Activated T-helper 1 cell treated with Interleukin-2 at 50 U/mL for 16 hours (primary cell): ENCODE measurements at places on chromosomes 7 and 10.

DNA sequence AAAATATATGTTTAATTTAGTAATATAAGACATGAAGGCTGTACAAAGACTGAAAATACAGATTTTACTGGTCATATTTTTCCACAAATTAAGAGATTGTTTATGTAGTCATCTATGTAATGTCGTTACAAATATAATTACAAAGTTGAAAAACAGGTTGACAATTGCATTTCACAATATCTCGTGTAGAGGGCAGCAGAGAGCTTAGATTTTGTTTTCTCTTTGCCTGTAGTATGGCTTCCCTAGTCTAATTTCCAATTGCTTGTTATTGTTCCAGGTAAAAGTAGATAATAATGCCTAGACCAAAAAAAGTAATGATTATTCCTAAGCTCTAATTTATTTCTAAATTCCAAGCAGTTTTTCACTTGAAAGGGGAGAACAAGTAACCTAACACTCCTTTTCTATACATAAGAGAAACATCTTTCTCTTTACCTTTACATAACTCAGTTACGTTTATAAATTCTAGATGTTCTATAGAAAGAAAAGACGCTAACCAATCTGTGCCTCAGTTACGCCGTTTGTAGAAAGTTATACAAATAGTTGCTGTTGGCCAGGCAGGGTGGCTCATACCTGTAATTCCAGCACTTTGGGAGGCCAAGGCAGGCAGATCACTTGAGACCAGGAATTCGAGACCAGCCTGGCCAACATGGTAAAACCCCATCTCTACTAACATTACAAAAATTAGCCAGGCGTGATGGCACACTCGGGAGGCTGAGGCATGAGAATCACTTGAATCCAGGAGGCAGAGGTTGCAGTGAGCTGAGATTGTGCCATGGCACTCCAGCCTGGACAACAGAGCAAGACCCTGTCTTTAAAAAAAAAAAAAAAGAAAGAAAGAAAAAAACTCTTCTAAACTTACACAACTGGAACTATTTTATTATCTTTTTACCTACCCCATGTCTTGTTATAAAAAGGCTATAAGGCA, 30.0 kb downstream of the NET1 start:
- DNase-seq, result no peak

- no peak for DNase-seq
Observed at GRCh38 chr10:68559841-68560185, 324 bp upstream of the TET1 start.

GRCh38 chr10:63197344-63198092, 64.4 kb downstream of the NRBF2 start:
- no peak for DNase-seq

GRCh38 chr10:44923611-44924010, 12.5 kb downstream of the TMEM72 start:
- no peak for DNase-seq

DNA sequence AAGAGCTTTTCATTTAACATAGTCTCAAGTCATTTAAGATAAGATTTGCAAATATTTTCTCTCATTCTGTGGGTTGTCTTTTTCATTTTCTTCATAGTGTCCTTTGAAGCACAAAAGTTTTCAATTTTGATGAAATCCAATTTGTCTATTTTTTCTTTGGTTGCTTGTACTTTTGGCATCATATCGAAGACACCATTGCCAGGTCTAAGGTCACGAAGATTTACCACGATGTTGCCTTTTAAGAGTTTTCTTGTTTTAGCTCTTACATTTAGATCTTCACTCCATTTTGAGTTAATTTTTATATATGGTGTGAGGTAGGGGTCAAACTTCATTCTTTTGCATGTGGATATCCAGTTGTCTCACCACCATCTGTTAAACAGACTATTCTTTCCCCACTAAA, 34.7 kb downstream of the TMEM270 start:
- DNase-seq, result no peak

DNA sequence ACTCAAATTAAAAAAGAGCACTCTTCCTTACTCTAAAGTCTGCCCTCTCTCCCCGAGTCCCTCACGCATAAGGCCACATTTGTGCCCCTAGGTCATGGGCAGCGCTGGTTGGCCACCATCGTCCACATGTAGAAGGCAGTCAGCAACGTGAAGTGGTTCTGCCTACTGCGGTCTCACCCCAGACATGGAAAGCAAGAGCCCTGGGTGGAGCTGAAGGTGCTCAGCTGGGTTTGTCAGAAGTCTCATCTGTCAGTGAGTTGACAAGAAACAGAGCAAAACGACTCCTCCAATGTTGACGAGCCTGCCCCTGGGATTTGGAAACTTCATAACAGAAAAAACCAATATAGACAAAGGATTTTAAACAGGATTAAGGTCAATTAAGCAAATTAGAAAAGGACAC, 192.3 kb upstream of the PRSS58 start:
- DNase-seq, result no peak

DNA sequence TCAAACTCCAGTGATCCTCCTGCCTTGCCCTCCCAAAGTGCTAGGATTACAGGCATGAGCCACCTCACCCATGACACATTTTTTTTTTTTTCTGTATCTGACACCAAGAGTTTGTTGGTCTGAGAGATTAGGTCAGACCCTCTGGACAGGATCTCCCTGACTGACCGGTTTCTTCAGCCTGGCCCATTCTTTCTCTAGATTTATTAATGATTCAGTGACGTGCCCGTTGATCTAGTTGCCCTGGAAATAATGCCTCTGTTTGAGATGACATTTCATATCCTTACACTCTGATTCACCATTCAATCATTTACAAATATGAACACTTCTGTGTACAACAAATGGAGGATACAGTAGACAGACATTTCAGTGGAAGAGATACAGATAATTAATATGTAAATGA, 1.4 kb upstream of the ZNF212 start:
- DNase-seq, result no peak

DNA sequence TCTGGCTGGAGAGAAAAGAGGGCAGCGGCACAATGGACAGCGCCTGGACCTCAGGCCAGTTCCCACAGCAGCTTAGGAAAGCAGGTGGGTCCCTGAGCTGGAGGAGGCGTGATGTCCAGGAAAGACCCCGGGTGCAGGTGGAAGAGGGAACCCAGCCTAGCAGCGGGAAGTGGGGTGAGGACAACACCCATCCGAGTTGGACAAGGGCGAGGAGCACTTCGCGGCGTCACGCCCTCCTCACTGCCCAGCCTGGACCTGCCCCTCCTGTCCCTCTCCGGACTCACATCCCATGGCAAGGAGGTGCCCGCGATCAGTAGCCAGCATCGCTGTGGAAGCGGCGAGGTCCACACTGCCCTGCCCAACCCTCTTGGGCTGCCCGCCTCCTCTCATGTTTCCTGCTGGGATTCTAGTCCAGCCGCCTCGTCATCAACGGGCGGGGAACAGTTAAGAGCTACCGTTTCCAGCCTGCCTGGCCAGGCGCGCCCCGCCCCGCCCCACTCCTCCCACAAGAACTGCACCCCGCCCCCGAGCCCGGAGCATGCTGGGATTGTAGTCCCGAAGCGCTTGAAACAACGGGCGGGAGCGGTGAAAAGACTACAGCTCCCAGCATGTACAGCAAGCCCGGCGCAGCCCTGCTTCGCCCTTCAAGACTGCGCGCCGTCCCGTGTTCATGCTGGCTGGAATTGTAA, 930.6 kb upstream of the ZNF722 start:
- no peak for DNase-seq

DNA sequence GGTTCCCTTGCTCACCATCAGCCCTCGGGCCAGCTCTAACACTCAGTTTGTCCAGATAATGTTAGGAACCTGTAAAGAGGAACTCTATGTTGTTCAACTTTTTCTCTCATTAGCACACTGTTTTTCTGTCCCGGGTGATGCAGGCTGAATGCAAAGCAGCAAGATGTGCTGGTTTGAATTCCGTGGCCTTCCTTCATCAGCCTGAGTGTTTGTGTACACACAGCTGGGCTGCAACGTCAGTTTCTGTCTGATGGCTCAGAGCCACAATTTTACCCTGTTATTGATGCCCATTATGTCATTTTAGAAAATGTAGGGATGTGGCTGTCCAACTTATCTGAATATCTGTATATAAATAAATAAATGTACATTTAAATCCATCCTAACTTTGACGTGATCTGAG, 152.0 kb downstream of the PLPP4 start:
- DNase-seq, result no peak

- no peak for DNase-seq
Observed at GRCh38 chr7:38525857-38526256, 105.3 kb downstream of the AMPH start.

GRCh38 chr10:108515821-108516220, 1351.3 kb upstream of the SORCS1 start:
- no peak for DNase-seq

DNA sequence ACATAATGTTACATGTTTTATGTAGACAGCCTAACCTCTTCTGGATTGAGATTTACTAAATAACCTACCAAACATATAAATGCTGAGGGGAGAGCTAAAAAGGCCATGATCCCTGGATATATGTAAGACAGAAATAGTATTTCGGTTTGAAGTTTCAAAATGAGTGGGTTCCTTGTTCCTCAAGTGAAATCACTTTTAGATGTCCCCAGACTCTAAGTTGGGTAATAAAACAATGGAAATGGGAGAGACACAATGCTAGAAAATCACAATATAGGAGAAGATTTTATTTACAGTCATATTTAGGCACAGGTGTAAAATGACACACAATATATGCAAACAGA, 56.5 kb downstream of the SHTN1 start:
- DNase-seq, result no peak

DNA sequence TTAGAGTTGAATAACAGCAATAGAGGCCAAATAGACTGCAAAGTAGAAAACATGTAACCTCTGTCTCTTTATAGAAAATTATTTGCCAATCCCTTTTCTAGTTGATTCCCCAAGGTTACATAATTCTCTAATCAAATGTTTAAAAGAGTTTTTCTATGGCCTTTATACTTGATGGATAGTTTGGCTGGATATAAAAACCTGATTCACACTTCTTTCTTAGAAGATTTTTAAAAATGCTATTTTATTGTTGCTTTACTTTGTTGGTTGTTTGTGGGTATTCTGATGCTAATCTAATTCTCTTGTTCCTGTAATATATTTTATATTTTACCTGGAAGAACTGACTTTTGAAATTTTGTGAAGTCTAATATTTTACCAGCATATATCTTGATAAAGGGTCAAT, 331.1 kb upstream of the MTPN start:
- no peak for DNase-seq

DNA sequence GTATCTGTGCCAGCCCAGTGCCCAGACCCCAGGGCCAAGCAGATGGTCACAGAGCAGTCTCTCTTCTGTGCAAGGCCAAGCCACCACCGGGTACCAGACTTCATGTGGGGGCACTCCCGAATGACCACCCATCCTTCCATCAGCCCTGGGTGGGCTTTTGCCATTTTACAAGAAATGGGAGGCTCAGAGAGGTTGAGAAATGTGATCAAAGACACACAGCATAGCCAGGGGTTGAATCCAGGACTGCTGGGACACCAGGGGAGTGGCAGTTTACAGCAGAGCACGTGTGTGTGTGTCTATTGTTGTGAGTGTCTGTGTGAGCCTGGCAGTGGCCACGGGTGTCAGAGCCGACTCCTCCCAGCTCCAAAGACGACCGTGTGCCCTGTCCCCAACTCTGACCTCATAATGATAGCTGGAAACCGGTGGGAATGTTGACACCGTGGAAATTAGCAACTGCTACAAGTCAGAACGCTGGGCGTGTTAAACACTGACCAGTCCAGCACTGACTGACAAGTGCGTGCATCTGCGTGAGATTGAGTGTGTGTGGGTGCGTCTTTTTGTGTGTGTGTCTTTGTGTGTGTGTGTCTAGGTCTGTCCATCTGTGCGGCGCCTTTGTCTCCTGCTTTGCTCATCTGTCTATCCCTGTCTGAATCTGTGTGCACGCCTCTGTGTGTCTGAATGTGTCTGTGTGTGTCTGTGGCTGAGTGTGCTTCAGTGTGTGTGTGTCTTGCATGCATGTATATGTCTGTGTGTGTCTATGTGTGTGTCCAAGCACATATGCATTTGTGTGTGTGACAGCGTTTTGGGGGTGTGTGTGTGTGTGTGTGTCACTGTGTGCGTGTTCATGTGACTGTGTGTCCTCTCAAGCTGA, 17.2 kb upstream of the SLC29A4 start:
- DNase-seq, result no peak

DNA sequence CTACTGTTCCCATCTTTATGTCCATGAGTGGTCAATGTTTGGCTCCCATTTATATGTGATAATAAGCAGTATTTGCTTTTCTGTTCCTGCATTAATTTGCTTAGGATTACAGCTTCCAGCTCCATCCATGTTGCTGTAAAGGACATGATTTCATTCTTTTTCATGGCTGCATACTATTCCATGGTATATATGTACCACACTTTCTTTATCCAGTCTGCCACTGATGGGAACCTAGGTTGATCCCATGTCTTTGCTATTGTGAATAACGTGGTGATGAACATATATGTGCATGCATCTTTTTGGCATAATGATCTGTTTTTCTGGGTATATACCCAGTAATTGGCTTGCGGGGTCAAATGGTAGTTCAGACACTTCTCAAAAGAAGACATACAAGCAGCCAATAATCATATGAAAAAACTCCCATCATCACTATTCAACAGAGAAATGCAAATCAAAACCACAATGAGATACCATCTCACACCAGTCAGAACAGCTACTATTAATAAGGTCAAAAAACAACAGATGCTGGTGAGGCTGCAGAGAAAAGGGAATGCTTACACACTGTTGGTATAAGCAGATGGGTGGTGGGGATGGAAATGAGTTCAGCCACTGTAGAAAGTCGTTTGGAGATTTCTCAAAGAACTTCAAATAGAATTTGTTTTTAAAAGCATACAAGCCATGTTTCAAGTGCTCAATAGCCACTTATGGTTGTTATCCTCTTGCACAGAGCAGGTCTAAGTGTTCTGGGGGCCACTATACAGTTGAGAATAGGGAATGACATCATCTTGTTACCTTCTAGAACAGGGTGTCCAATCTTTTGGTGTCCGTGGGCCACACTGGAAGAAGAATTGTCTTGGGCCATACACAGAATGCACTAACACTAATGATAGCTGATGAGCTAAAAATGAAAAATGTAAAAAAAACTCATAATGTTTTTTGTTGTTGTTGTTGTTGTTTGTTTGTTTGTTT, 23.2 kb upstream of the SDK1 start:
- DNase-seq, result no peak
